Thoracic aorta (tissue), 2 donors: ENCODE measurements at places on chromosomes 3 and 15. TPM values are rescaled to one million over a fixed set of nuclear protein-coding genes. Genes with fewer than 3 reads are reported as not detected.

Gene GOLGA8S
- 0.42 TPM for total RNA-seq

Gene MYL3
- total RNA-seq = not detected

Gene MCTP2
- 15.7 TPM for total RNA-seq

Gene GRAMD2A
- 0.85 TPM for total RNA-seq

Gene IQCF5
- total RNA-seq = not detected

Gene TUBGCP4
- total RNA-seq = 18.8 TPM

DNA sequence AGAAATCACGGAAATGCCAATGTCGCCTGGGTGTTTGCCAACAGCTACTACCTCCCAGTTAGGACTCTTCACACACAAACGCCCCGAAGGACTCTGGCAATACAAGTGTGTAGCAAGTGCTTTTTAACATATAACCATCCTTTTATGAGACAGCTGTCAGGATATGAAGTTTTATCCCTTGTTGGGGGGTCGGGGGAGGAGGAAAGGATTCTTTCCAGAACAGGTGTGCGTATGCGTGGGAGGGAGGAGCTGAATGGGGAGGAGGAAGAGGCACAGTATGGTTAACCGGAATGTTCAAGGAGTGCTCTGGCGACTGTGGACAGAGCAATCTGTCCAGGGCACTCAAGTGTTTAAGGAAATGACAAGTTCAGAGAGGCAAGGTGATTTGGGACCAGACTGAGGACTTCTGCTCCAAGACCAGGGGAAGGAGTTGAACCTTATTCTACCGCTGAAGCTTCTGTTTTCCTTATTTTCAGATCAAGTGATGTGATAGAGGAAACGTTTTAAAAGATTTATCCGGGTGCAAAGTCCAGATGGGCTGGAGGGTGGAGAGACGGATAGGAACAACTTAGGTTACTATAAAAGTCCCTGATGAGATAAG is 1.3 kb downstream of the TSPAN3 start:
- no peak for DNase-seq

GRCh38 chr3:178436773-178437172 is 99.5 kb upstream of the KCNMB2 start:
- no peak for DNase-seq

DNA sequence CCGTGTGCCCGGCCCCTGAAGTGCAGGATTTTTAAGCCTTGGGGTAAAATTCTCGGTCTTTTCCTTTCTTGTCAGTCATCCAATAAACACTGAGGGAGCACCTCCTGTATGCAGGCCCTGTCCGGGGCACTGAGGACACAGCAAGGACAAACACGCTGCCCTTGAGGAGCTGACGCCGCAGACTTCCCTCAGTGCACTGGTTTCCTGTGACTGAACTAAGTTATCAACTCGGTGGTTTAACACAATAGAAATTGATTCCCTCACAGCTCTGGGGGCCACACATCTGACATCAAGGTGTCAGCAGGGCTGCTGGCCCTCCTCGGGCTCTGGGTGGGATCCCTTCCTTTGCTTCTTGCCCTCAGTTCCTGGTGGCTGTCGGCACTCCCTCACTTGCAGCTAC is 65.1 kb downstream of the ZNF445 start:
- no peak for DNase-seq

GRCh38 chr3:49869525-49870126 is at the start of gene CAMKV:
CAMKV (minus strand) TSS chr3:49869906; CDS start chr3:49862388, 7,518 bp downstream.
- DNase-seq = no peak

GRCh38 chr15:61081027-61081322 is 148.1 kb downstream of the RORA start:
- no peak for DNase-seq

GRCh38 chr3:102398176-102398575 is 36.6 kb upstream of the ZPLD1 start:
- no peak for DNase-seq
